ENCODE measurements at places on chromosomes 7 and 10.

- no peak for DNase-seq
These were observed 17.3 kb upstream of the ARL4A start for GRCh38 chr7:12670000-12670729.

GRCh38 chr7:120992965-120993494, 4.5 kb downstream of the CPED1 start:
- no peak for DNase-seq

- no peak for DNase-seq
These were observed 43.0 kb downstream of the LHFPL3 start for GRCh38 chr7:104371216-104371979.

GRCh38 chr7:47088329-47089067, 493.4 kb downstream of the TNS3 start:
- peak; percentile 36 for DNase-seq

GRCh38 chr10:31873724-31874123, 54.9 kb downstream of the ARHGAP12 start:
- no peak for DNase-seq

GRCh38 chr7:94418851-94419250, 24.2 kb downstream of the COL1A2 start:
- no peak for DNase-seq

DNA sequence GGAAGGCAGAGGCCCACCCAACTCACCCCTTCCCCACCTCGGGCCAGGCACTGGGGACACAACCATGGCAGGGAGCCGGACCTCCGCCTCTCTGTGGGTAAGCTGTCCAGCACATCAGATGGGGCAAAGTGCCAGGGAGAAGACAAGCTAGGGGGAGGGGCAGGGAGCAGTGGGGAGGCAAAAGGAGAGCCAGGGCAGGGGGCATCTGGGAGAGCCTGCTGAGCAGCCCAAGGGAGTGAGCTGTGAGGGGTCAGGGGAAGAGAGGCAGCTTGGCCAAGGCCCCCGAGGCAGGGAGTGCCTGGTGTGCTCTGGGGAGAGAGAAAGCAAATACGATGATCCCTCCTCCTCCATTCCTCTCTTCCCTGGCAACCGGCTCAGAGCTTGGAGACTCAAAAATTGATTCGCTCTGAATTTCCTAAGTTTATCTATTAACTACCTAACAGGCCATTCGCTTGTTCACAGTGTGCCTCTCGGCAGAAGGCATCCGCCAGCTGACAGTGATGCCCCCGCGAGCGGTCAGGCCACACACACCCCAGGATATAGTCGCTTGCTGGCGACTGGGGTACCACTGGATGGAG, 4.5 kb downstream of the CAMK2B start:
- no peak for DNase-seq

DNA sequence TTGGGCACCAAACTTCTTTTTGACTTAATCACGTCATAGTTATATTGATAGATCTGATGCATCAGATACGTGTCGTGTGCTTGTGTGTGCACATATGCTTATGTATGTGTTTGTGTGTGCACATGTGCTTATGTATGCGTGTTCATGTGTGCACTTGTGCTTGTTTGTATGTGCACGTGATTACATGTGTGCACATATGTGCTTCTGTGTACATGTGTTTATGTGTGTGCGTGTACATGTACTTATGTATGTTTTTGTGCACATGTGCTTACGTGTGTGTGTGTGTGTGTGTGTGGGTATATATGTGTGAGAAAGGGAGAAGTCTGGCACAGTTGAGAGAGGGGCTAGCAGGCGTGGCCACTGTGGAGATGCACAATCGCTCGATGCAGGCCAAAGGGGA, 173.4 kb downstream of the WDR37 start:
- no peak for DNase-seq

DNA sequence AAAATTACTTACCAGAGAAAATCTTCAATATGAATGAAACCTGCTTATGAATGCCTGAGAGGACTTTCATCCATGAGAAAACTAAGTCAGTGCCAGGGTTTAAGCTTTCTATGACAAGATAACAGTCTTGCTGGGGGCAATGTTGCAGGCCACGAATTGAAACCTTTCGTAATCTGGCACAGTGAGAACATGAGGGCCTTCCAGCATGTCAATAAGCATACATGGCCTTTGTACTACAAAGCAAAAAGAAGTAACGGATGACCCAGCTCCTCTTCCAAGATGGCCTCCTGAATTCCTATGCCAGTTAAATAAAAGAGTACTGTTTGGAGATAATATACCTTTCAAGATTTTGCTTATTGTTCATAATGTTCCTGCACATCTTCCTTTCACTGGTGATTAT, 270.6 kb upstream of the PHF14 start:
- DNase-seq: no peak

DNA sequence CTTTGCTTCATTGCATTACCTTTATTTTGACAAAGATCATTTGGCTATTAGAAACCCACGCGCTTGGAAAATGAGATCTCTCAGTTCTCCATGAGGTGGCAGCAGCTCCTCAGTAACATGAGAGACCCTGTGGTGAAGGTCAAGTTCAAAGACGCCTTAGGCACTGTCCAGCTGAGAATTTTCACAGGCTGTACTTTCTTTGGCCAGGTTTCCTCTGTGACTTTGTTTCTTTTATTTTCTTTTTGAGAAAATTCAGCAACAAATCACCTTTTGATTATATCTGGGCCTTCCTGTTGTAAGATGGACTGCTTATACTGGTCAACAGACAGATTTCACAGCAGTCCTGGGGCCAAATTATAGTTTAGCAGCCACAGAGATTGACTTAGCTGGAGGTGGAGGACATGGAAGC, 54.5 kb downstream of the RAB18 start:
- DNase-seq: no peak

- DNase-seq: no peak
These were observed 18.8 kb downstream of the PDIA4 start for GRCh38 chr7:149009527-149009926.

DNA sequence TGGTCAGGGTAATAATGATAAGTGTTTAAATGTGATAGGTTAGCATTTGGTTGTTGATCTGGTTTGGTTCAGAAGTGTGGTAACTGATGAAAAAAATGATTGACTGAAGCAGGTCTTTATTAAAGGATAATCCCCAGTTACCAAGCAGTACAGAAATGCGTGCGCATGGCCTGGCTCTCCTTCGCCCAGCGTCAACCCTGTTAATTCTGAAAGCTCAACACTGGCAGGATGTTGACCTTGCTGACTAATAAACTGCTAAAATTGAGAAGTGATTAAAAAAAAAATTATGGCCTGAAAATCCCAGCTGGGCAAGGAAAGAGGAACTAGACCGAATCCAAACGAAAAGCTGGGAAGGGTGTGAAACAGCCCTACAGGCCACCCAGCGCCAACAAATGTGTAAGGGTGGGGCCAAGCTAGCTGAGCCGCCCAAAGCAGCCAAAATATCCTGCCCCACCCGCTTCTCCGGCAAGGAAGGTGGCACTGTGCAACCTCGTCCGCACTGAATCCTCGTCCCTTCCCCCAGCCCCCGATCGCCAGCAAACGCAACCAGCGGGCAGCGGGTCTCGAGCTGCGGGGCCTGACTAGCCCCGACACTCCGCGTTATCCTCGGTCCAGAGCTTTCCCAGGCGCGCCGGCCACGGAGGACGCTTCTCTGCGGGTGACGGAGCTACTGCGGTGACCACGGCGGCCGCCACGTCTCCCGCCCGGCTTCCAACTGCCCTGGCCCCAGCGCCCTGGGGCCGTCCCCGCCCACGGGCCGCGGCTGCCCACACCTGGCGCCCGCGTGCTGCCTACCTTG, 561 bp downstream of the SHTN1 start:
- no peak for DNase-seq

DNA sequence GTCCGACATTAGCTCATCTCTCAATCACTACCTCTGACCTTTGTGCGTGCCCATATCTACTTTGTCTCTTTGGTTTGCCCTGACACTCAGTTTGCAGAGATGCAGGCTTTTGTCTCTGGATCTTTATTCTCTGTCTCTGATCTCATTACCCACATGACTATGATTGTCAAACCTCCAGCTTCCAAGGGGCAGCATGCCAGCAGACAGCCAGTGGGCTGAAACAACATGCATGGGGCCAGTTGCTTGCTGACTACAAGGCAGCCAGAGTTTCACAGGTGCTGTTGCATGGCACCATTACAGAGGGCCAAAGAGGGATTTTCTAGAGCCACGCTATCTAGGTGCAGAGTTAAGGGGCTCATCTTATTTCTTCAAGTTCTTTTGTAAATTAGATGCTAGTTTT, 146.2 kb downstream of the SPAG6 start:
- no peak for DNase-seq

- no peak for DNase-seq
These were observed 319.2 kb upstream of the COBL start for GRCh38 chr7:51635775-51636174.

DNA sequence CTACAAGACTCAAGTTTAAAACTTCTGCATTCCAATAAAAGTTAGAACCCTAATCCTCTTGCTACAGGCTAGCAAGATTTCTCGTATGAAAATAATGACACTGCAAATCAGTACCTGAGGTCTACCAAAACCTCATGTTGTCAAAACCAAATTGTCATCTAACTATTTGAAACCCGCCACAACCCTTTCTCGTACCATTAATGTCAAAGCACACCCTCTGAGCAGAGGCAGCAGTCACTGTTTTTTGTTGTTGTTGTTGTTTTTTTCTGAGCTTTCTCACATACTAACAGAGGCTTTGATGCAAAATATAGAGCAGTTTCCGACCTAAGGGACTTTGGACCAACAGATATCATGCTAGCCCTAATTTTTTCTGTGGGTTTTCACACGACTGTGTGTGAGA, 563.9 kb upstream of the C7orf33 start:
- no peak for DNase-seq

DNA sequence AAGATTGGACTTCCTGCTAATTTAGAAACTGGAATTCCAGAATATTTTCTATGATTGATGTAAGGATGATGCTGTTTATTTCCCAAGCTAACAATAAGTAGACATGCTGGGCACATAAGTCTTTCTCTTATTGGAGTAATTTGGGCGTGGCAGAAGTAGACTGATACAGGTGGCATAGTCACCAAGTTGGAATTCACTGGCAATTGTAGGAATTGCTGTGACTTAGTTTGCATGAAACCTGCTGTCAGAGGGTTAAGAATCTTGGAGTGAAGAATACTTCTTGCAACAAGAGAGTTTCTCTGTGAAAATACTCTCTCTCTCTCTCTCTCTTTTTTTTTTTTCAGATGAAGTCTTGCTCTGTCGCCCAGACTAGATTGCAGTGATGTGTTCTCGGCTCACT, 569.7 kb downstream of the REEP3 start:
- no peak for DNase-seq

- DNase-seq: no peak
These were observed 129.3 kb upstream of the PHYHIPL start for GRCh38 chr10:59047180-59047579.

DNA sequence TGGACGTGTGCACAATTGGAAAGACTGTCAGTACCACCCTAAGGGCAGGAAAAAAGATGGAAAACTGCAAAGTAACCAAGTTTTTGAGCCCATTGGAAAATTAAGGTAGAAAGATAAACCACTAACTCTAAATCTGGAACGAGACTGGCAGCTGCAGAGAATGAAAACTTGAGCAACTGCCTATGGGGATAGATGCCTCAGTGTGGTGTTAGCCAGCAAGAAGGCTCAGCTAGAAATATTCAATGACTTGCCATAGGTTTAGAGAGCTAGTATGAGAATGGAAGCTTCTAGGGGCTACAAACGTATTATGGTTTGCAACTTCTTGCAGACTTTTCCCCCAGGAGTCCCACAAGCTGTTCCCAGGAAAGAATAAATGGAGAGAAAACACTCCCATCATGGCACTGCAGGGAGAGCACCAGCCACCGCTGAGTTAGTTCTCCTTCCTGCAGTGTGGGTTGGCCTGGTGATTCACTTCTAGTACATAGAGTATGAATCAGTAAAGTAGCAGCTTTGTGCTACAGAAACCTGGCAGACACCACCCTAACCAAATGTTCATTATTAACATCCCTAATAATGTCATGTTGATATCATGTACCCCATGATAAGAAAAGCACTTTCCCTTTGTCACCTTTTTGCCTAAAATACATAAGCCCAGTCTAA, 372.4 kb upstream of the VWC2 start:
- no peak for DNase-seq

DNA sequence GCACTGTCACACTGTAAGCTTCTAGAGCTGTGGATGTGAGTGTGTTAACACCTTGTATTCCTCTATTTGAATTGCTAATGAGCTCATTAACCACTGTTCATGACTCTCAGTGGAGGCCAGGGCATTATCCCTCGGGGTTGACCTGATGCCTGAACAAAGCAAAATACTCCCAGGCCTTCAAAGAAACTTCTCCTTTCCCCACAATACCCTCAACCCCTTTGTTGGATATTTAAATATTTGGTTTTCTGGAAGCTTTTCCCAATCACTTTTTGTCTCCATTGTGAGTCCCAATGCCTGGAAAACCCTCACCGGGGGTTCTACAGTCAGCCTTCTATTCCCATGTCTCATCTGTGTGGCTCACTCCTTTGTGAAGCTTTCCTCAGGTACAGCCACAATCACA, 780.1 kb downstream of the PHTF2 start:
- DNase-seq: no peak

DNA sequence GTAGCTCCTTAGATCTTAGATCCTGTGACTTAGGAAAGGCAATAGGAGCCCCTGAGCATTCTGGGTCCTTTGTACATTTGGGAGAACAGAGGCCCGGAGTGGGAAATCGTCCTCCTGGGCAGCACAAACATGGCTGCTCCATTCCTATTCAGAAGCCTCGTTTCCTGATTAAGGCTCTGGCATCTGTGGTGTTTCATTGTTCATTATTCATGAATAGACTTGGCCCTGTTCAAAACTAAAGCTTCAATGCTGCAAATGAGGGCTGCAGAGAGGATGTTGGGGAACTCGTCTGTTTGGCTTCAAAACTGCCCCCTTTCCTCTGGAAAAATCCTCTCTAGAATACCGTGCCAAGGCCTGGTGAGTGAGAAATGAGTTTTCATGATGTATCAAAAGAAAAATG, 3.4 kb upstream of the HTRA1 start:
- DNase-seq: no peak

DNA sequence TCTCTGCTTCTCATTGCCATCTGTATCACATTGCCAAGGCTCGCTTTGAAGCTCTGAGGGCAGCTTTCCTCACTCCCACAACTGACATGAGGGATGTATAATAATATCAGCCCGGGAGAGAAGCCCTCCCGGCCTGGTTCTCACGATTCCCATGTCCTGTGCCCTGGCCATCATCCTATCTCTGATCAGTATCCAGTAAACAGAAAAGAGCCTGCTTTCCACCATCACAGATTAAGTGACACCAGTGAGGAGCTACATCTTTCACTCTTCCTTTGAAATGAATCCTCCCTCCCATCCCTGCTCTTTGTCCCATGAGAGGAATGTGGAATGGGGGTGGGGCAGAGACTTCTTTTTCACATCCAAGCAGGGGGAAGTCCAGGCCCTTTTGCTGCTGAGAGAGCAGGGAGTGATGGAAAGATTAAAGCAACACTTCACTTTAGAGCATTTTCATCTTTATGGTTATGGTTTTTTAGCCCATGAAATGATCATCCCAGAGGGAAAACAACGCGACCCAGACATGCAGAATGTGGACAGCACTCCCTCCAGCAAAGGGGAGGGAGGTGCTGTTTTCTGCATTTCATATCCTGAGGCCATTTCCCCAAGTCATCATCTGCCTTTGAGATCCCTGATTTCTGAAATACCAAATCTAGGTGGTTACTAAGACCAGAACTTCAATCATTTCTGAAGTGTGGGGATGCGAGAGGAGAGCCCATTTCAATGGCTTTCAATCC, 84.6 kb upstream of the LYZL1 start:
- DNase-seq: no peak

GRCh38 chr10:132239126-132240031, 52.6 kb downstream of the DPYSL4 start:
- no peak for DNase-seq
